HTR-8/SVneo (cell line): ENCODE measurements at places on chromosomes 1 and 21.

DNA sequence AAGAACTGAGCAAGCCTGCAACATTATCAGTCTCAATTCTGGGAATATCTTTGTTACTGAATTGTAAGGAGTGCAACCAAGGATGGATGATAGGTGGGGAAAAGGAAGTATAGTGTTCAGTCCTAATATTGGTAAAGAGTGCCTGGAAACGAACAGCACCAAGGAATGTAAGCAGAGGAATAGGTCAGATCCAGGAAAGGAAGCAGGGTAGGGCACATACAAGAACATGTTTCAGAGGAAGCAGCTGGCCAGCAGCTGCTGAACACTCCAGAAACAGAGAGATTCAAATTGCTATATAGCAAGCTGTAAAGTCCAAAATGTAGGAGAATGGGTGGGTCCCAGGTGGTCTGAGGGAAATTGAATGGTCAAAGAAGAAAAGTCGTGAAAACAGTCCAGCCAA, 37.9 kb downstream of the CRB1 start:
- no peak for DNase-seq

DNA sequence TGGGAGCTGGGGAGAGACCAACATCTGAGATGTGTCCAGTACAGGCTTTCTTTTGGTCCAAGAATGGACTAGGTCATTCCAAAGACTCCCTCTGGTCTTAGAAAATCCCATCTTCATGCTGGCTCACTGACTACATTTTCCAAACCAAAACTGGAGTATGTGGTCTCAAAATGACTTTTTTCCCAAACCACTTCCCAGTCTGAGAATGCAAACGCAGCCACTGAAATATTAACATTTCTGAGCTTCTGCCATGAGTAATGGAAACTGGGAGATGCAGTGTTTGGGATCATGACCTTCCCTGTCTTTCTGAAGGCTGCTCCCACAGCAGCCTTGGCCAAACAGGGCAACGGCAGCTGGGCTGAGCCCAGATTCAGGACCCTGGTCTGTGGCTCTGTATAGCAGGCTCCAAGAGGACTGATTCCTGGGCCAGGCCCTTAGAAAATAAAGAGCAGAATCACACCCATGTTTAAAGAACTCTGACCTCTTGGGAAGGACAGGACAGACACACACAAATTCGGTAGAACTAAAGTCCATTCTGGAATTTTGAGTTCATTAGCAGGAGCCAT, 62.1 kb upstream of the CNTN2 start:
- DNase-seq, result no peak

GRCh38 chr1:89529196-89529595, 4.6 kb downstream of the LRRC8B start:
- DNase-seq, result no peak

GRCh38 chr1:24743404-24744211, 1.6 kb upstream of the CLIC4 start:
- DNase-seq, result no peak

DNA sequence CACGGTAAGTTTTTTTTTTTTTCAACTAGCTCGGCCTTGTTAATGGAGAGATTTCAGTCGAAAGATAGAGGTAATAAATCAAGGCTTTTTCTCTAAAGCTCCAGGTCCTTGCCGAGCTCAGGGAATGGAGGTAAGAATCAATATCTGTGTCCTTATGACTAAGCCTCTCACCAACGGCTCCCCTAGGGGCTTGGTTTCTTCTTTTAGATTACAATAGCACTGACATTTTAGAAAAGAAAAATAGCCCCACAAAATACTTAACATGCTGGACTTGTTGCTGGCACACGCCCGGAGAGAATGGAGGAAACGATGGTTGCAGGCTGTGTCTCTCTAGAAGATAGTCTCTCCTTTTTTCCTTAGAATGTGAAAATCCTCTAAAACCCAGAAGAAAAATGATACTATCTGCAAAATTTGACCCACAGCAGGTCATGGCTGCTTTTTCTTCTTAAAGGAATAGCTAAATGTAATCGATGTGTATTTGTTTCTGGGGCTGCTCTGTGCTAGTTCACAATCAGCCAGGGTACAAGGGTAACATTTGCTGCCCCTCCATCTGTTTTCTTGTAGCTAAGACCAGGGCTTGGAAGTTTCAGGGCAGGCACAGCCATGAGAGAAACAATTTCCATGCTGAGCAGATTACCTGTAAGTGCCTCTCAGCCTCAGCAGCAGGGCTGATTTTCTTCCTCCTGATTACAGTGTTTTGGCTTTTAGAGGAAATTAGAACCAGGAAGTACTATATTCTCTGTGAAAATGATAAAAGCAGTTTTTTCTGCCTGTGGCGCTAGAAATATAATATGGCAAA, 86.2 kb upstream of the GNG12 start:
- DNase-seq, result no peak

- no peak for DNase-seq
These were observed 27.5 kb downstream of the ERG start for GRCh38 chr21:38470755-38471154.

GRCh38 chr1:15726508-15726907, 9.6 kb upstream of the SLC25A34 start:
- no peak for DNase-seq

DNA sequence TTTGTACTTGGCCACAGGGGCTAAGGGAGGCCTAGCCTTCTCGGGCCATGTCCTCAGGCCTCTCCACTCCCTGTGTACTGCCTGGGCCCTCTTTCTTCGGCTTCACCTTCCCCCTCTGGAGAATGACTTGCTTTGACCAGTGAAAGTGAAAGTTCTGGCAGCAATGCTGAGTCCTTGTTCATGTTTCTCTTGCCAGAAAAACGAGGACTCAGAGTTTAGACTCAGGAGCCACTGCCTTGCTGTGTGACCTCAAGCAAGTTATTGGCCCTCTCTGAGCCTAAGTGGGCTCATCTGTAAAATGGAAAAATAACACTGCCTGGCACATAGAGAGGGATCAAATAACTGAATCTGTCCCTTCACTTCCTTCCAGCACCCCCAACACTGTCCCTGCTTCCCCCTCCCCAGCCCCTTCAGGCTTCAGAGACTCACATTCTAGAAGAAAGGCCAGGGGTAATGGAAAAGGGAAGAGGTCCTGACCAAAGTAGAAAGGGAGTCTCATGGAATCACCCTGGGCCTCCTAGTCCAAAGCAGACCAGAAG, 1.5 kb downstream of the C1QA start:
- DNase-seq, result no peak
